ENCODE measurements at places on chromosomes 2 and 18.

GRCh38 chr2:126797622-126798275 is 100.9 kb upstream of the TEX51 start:
- DNase-seq: no peak

GRCh38 chr2:750628-751027 is 73.4 kb upstream of the TMEM18 start:
- DNase-seq: no peak

DNA sequence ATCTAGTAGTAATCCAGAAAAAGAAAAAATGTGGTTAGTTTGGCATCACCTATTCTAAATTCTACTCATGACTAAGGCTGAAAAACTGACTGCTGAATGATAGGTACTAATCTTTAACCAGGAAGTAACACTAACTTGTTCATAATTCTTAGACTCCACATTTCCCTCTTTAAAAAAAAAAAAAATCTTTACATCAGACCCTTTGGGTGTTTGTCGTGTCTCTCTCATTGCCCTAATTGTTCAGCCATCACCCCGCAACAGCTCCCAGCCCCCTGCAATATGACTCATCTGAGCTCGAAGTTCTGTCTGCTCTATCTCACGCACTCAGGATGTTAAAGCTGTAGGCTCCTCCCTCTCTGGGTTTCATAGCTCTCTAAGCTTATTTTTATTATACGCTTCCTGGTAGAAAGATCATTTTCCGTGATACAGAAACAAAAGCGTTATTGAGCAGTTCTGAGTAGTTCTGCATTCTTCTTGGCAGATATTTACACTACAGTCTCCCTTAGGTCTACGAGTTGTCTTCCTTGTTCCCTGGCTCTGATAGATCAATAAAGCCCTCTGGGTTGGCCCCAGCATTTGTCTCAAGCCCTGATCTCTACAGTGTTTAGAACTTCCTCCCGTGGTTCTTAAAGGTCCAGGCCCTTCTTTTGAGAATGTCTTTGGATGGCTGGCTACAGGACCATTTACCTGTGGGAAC is 95.6 kb downstream of the TNFRSF11A start:
- no peak for DNase-seq

- no peak for DNase-seq
Observed at GRCh38 chr18:36187826-36188721, 777 bp downstream of the MOCOS start.

DNA sequence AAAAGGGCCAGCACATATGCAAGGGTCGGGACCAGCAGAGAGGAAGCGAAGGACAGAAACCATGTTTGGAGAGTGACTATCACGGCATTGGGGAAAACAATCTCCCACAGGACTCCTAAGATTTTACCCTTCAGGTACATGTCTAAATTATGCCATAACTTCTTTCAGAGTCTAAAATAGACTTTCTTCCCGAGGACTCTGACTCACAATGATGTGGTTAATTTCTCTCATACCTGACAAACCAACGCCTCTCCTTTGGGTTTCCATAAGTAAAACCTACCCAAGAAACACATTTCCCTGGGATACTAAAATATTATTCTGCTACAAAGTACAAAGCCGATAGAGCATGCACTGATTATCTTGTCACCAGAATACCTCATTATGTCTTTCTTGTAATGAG is 127.8 kb upstream of the NETO1 start:
- DNase-seq: peak; percentile 10

DNA sequence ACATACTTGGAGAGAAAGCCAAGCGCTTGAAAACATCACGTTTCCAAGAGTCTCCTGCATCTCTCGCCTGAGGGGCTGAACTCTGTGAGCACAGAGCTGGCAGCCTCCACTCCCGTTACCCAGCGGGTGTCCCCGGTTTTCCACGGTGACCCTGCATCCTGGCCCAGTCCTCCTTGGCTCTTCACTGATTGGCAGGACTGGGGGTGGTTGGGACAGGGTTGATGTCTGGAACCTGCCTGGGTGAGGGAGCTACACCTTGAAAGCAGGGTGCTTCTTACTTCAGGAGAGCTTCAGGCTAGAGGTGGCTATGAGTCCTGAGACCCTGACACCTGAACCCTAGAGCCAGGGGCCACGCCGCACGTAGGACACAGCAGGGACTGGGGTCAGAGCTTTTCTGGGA is 234.1 kb downstream of the DYSF start:
- no peak for DNase-seq
